ENCODE measurements at places on chromosomes 7 and 10. TPM values are rescaled to one million over a fixed set of nuclear protein-coding genes. Genes with fewer than 3 reads are reported as not detected.

The GRM3 gene
- not detected for total RNA-seq

The ANXA8L1 gene
- total RNA-seq: 31.7 TPM

The TMEM139 gene
- total RNA-seq: 9.2 TPM

The ZNF467 gene
- 3.2 TPM for total RNA-seq

The OPALIN gene
- not detected for total RNA-seq

The ANKRD16 gene
- total RNA-seq: 9.9 TPM

The PNLIPRP2 gene
- total RNA-seq: not detected

The FEZF1 gene
- not detected for total RNA-seq

The CDH23 gene
- 0.07 TPM for total RNA-seq

The ADCYAP1R1 gene
- not detected for total RNA-seq

The NEUROD6 gene
- total RNA-seq: not detected

The PFKFB3 gene
- 17.8 TPM for total RNA-seq

The PLEKHA1 gene
- total RNA-seq: 55.8 TPM

Data from MCF 10A (cell line).